ENCODE measurements at places on chromosomes 12 and 14.

- DNase-seq: no peak
Measured at GRCh38 chr12:117024961-117025480, 74.2 kb downstream of the TESC start.

- DNase-seq: no peak
Measured at GRCh38 chr12:106759526-106760183, 14.8 kb upstream of the RIC8B start.

GRCh38 chr12:109020146-109020795 lies 597 bp downstream of the SVOP start:
- DNase-seq: no peak

- no peak for DNase-seq
Measured at GRCh38 chr14:60332869-60333268, 83.8 kb downstream of the PPM1A start.

- DNase-seq: peak; percentile 28
Measured at GRCh38 chr12:50101663-50102062, 2.1 kb upstream of the GPD1 start.

- no peak for DNase-seq
Measured at GRCh38 chr12:95718006-95718431, 72.5 kb downstream of the NTN4 start.

GRCh38 chr12:6279631-6280030 lies 30.9 kb upstream of the PLEKHG6 start:
- no peak for DNase-seq

DNA sequence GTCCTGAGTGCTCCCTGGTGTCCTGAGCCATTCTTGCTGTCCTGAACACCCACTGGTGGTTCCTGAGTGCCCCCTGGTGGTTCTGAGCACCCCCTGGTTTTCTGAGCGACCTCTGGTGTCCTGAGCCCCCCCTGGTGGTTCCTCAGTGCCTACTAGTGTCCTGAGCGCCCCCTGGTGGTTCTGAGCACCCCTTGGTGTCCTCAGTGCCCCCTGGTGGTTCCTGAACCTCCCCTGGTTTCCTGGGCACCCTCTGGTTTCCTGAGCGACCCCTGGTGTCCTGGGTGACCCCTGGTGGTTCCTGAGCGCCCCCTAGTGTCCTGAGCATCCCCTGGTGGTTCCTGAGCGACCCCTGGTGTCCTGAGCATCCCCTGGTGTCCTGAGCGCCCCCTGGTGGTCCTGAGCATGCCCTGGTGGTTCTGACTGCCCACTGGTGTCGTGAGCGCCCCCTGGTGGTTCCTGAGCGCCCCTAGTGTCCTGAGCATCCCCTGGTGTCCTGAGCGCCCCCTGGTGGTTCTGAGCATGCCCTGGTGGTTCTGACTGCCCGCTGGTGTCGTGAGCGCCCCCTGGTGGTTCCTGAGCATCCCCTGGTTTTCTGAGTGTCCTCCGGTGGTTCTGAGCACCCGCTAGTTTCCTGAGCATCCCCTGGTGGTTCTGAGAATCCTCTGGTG lies 473.1 kb downstream of the TMEM121 start:
- DNase-seq: peak; percentile 4

All from NCI-H2081 (cell line).